ENCODE measurements at places on chromosomes 12 and 14.

- DNase-seq, result no peak
Measured at GRCh38 chr12:84810611-84811010, 102.0 kb downstream of the SLC6A15 start.

GRCh38 chr14:95226801-95227200, 69.5 kb upstream of the DICER1 start:
- DNase-seq, result no peak

GRCh38 chr14:60430276-60430675, 55.6 kb downstream of the C14orf39 start:
- DNase-seq, result no peak

- no peak for DNase-seq
Measured at GRCh38 chr12:131776237-131776889, 51.8 kb upstream of the MMP17 start.

DNA sequence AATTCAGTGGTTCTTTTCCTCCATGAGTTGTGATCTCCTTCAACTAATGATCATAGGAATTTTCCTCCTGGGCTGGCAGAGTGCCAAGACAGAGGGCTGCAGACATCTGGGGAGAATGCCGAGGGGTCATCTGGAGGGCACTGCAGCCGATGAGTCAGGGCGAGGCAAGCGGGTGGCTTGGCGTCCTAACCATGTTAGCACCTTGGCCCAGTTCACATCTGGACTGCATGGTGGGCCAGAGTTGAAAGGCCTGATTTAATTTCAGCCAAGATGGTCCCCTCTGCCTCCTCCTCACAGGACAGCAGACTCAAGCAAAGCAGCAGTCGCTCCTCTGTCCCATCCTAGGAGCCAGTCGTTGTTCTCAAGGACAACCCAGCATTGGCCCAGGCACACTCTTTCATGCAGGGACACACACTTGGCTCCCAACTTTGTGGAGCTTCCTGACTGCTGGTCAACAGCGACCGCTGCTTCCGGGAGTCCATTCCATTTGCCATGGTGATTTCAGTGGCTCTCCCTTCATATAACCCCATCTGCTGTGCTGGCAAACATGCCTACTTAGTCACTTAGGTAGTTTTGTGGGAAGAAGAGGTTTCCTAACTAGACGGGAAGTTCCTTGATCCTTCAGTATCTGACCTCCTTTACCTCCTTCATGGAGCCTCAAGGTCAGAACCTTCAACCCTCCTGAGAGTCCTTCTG, 161.8 kb downstream of the TTC8 start:
- DNase-seq, result peak; percentile 37

GRCh38 chr12:132450418-132451171, 39.4 kb upstream of the FBRSL1 start:
- DNase-seq, result peak; percentile 26

GRCh38 chr12:96510306-96510764, 21.0 kb downstream of the CFAP54 start:
- no peak for DNase-seq

DNA sequence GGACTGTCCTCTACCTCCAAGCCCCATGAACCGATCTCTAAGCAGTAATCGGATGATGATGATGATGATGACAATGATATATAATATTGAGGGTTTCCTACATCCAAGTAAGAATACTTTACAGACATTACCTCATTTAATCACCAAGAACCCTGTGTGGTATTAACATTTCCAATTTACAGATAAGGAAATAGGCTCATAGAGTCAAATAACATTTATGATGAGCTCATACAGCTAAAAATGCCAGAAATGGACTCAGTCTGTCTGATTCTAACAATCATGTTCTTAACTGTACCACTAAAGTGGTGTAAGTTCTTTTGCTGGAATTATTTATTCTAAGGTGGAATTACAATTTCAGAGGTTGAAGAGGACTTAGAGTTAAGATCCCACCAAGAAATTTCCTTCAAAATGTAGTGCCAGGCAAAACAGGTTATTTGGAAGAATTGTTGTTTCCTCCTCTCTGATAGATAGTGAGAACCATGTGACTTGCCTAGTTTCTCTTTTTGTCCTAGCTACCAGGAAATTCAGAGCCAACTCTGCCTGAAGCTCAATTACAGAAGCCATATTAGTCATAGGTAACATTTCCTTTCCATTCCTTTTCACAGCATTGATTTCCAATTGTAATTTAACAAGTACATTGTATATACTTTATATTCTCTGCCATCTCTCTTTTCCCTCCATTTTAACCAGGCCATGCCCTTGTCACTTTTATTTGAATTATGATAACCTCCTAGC, 23.8 kb upstream of the CCDC175 start:
- DNase-seq, result no peak

Data from SHP77 treated with DMSO at 0.1 percent for 48 hours (cell line).